ENCODE measurements at places on chromosomes 16 and 17.

DNA sequence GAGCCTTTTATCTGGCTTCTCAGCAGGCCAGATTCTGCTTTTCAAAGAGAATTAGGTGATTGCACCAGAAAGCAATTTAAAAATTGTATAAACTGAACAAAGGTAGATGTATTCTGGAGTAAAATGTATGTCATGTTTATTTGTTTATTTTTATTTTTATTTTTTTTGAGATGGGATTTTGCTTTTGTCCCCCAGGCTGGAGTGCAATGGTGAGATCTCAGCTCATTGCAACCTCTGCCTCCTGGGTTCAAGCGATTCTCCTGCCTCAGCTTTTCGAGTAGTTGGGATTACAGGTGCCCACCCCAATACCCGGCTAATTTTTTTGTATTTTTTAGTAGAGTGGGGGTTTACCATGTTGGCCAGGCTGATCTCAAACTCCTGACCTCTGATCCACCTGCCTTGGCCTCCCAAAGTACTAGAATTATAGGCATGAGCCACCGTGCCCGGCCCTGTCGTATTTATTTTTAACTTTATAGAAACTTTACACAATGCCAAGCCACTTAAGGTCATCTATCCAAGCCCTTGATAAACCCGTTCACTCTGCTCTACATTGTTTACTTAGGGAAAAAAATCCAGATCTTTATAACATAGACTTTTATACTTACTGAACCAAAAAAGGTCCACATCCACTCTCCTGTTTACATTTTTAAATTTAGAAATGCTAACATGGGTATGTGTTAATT, 22.7 kb upstream of the GOT2 start:
- DNase-seq = no peak

DNA sequence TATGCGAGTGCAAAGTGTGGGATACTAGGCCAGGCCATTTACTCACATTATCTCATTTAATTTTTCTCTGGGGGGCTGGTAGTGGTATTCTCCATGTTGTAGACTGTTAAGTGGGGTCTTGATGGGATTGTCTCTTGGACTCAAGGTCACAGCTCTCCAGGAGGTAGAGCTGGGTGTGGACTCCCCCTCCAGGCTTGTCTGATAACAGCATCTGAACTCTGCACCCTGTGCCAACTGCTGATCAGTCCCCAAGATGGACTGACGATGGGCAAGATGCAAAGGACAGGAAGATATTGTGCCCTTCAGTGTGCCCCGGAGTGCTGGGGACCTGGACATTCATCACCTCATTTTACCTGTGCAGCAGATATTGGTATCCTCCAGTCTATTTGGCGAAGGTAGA, 147.8 kb downstream of the MSI2 start:
- no peak for DNase-seq

DNA sequence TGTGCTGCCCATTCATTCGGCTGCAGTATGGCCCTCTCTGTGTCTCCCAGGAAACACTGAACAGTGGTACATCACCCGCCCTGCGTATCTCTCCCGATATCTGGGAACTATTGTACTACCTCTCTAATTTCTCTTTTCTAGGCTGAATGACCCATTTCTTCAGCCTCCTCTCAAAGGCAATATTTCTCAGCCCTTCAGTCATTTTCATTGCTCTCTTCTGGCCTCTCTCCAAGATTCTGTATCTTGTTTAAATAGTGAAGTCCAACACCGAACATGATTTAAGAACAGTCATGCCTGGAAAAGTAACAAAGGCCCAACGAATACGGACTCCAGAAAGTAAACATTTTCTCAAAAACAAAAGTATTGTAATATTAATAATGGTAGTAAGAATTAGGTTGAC, 220.1 kb downstream of the ZFHX3 start:
- no peak for DNase-seq

GRCh38 chr16:50718061-50718760, 23.7 kb upstream of the CYLD start:
- DNase-seq = no peak

- peak; percentile 56 for DNase-seq
Observed at GRCh38 chr17:30716461-30717290, 107.8 kb downstream of the CRLF3 start.

- DNase-seq = no peak
Observed at GRCh38 chr17:66016231-66016630, 175.7 kb downstream of the CEP112 start.

- DNase-seq = no peak
Observed at GRCh38 chr17:66789961-66790437, 44.9 kb upstream of the CACNG5 start.

DNA sequence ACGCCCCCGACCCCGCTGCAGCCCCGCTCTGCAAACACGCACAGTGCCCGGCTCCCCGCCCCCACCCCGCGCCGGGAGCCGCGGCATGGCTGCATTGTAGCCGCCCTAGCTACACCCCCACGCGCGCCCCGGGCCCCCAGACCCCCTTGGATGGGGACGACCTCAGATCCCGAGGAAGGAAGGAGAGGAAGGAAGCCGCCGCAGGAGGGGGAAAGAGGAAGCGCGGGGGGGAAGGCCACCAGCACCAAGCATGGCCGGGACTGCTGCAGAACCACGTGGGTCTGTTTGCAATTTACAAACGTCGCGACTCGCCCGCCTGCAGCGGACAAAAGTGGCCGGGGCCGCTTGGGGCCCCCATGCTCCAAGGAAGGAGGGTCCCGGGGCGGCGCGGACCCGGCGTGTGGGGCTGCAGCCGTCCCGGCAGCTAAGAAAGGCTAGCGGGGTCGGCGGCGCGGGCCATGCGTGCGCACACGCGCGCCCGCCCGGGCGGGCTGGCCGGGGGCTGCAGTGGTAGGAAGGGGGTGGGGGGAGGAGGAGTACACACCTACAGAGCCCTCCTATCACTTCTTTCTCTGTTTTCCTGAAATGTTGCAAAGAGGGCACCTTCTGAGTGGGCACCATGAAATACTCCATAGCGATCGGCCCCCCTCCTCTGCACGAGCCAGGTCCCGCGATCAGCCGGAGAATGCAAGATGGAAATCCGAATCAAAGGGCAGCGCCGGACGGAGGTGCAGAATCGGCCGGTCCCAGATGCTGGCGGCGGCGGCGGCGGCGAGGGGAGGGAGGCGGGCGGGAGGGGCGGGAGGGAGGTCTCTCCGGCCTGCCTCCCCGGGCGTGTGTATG, 488 bp downstream of the TFAP4 start:
- peak; percentile 64 for DNase-seq

- DNase-seq = no peak
Observed at GRCh38 chr16:68660359-68660795, 15.3 kb downstream of the CDH3 start.

- DNase-seq = no peak
Observed at GRCh38 chr17:78423961-78424675, 45.7 kb downstream of the PGS1 start.

DNA sequence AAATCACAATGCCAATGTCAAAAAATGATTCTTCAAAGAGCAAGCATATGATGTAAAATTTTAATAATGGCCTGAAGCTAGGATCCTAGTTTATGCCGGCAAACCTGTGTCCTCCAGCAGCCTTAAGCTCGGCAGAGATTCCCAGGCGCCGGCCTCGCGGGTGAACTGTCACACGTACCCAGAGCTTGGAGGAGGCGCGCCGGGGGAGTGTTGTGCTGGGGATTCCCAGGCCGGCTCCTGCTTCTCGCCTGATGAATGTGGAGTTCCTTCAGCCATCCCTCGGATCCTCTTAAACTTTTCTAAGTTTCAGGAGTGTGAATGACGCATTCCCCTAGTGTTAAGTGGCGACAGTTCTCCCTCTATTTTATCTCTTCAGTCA, 19.1 kb upstream of the NTN1 start:
- peak; percentile 23 for DNase-seq

DNA sequence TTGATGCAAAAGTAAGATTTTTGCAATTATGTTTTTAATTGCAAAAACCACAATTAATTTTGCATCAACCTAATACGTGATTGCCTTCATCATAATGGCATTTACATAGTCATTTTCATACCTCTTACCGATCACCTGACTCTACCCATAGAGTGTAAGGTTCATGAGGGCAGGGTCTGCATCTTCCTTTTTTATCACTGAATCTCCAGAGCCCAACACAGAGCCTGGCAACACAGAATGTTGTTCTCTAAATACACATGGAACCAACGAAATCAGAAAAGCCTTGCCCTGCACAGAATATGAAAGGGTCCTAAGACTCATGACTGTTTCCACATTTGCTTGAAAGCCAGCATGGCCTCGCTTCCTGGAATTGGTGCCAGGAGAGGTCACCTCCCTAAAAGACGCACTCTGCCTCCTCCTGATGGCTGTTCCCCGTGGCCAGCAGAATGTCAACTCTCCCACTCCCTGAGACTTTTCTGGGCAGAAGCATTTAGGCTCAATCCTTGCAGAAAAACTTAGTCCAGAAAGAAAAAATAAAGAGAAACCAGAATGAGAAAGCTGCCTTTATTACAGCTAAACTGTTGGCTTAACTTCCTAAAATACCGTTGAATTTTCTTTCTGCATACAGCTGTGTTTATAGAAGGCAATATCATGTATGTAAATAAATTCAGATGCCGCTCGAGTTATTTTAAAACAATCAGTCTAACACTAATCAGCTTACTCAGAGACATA, 327.8 kb upstream of the MAF start:
- DNase-seq = no peak

DNA sequence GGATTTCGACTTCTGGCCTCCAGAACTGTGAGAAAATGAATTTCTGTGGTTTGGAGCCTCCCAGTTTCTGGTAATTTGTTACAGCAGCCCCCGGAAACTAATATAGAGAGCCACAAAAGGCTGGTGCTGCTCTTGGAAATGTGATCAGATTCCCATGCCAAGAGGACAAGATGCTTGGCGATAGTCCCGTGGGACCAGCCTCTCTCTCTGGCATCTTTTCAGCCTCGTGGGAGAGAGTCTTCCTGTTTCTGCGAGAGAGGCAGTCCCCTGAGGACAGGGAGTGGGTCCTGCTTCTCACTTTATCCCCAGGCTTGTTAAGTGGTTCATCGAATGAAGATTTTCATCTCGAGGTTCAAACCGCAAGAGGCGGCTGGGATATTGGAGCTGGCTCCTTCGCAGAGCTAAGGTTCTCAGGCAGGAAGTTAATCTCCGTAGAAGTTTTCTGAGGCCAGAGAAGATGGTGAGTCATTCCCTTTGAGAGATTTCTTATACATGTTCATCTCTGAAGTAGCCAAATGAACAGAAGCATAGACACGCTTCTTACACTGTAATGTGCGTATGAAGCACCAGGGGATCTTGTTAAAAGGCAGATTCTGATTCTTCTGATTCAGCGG, 211.6 kb upstream of the SDK2 start:
- no peak for DNase-seq

GRCh38 chr17:57068222-57068658, 16.8 kb upstream of the AKAP1 start:
- DNase-seq = peak; percentile 81

DNA sequence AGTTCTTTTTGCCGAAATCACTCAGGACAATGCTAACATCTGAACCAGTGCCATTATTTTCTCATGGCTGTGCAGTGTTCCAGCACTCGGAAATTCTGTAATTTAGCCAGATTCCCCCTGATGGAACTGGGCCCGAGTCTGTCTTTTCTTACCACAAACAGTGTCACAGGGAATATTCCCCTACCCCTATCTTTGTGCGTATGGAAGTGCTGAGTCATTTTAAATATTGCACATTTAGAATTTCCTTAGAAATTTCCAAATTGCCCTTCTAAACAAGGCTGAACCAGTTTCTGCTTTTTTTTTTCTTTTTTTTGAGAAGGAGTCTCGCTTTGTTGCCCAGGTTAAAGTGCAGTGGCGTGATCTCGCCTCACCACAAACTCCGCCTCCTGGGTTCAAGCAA, 88.0 kb upstream of the CREBBP start:
- DNase-seq = no peak

GRCh38 chr16:55272744-55273143, 51.3 kb upstream of the IRX6 start:
- no peak for DNase-seq

DNA sequence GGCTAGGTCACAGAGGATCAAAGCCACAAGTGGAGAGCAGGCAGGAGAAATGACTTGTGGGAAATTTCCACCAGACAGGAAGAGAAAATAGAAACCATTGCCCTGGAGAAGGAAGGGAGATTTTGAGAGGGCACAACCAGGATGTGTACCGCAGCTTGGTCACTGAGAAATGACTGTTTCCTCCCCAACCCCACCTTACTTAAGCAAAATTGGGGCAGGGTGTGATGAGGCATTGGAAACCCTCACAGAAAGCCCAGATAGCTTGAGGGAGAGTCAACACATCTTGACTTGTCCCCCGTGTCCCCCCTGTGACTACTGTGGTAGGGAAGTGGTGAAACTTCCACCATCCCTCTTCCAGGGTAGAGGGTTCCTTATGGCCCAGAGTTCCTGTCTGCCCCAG, 113.5 kb upstream of the FAM20A start:
- no peak for DNase-seq

GRCh38 chr16:11140098-11140375, 116.0 kb downstream of the SOCS1 start:
- no peak for DNase-seq

DNA sequence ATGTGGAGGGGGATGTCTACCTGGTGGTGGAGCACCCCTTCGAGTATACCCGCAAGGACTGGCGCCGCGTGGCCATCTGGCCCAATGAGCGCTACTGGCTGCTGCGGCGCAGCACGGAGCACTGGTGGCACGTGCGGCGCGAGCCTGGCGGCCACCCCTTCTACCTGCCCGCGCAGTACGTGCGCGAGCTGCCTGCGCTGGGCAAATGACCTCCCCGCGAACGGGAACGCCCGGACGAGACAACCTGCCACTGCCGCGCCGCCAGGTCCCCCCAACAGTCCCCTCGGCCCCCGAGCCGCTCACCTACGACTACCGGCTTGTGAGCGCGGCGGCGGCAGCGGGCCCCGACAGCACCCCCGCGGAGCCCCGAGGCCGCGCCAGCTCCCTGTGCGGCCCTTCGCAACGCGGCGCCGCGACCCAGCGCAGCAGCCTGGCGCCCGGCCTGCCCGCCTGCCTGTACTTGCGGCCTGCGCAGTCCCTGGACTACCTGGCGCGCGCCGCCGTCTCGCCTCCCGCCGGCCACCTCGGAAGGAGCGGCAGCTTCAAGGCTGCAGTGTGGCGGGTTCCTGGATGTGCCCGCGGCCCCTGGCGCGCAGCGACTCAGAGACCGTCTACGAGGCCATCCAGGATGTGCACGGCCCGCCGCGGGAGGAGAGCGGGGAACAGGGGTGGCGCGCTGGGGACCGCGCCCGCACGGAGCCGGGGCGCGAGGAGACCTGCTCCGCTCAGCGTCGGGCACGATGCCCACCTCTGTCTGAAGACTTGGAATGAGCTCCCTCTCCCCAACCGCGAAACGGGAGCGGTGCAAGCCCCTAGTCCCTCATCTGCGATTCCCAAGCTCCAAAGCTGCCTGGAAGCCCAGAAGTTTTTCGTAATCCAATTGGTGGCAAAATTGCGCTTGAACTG, 48.7 kb upstream of the AMZ2 start:
- DNase-seq = peak; percentile 53

DNA sequence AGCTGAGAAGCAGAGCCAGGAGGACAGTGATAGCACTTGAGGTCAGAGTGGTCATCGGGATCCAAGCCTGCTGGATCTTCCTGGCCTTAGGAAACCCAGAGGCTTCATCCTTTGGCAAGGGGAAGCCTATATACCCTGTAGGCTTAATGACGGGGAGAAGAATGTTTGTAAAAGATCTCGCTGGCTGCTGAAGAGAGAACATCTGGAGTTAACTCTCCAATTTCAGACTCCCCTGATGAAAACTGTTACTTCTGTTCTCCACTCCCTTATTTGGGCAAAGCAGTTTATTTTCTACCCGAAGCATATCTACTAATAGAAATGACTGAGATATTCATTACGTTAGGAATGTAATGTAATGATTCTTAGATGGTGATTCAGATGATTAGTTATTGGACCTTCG, 487.0 kb downstream of the CDH13 start:
- no peak for DNase-seq

- DNase-seq = no peak
Observed at GRCh38 chr16:19417640-19418039, at the start of gene TMC5. Gene TMC5 (plus strand): TSS chr16:19417883. CDS start chr16:19440039, 22,156 bp downstream.

GRCh38 chr17:32927201-32927723, 691 bp upstream of the TMEM98 start:
- DNase-seq = no peak
